Stimulated activated CD8-positive, alpha-beta memory T cell treated with anti-CD3 and anti-CD28 coated beads, Interleukin-4, amount 100 ng/mL, for 1 hour (primary cell): ENCODE measurements at places on chromosomes 1 and 21.

- no peak for DNase-seq
These were observed 437.0 kb downstream of the LMO4 start for GRCh38 chr1:87765681-87766070.

GRCh38 chr1:25134801-25135461, 97.4 kb downstream of the SYF2 start:
- no peak for DNase-seq

GRCh38 chr1:104082221-104082620, 332.5 kb downstream of the AMY1C start:
- no peak for DNase-seq

GRCh38 chr1:48681476-48682305, 95.0 kb downstream of the BEND5 start:
- DNase-seq = no peak

DNA sequence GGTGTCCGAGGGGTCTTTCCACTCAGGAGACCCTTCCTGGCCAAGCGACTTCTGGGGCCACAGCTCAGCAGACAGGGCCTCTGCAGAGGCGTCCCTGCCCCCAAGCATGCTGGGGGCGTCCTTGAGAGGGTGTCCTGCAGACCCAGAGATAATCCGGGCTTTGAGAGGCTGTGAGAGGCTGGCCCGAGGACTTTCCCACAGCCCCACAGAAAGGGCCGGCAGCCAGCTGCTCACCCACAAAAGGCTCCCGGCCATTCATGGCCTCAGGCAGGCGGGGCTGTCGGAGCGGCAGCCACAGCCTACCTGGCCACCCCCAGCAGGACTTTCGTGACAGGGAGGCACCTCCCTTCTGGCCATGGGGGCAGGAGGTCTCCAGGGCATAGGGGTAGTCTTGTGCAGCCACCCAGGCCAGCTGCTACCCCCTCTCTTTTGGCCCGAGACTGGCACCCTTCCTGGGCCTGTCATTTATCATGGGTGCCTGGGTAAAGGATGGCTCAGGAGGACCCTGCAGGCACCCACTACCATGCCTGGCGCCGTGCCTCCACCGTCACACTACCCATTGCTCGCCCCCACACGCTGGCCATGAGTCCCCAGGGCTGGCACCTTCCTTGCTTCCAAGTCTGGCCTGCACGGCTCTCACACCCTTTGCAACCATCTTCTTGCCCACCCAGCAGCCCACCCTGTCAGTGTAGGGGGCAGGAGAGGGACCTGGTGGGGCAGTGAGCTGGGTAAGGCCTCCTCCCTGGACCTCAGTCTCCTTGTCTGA, 11.1 kb upstream of the TNFRSF14 start:
- DNase-seq = no peak

DNA sequence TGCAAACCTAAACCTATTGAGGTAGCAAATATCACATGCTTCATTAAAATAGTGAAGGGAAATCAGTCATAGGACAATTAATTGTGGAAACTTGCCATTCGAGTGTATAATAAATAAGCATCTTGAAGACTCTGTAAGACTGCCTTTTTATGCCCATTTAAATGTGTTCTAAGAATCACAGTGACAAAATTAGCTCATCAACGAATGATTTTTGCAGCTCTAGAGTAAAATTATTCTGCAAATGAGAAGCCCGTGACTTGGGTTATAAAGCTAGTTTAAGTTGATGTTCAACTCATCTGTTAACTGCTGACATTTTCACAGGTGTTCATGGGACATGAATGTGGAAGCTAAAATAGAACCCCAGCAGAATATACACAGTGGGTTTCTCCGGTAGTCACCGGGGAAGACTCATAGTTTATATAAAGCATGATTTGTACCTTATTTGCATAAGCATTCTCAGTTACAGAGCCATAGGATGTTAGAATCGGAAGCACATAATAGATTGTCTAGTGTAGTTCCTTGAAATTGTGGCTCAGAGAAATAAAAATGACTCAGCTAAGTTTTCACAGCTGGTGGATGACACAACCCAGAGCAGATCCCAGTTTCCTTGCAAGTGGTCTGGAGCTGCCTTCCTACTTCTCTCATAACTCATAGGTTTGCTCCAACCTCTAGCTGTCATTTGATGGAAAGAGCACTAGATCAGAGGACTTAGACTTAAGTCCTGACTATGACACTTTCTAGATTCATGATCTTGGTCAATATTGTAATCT, 107.3 kb downstream of the UCHL5 start:
- no peak for DNase-seq
